Muscle of back (tissue), 13 donors: ENCODE measurements at places on chromosomes 6 and 20. TPM values are rescaled to one million over a fixed set of nuclear protein-coding genes. Genes with fewer than 3 reads are reported as not detected.

Gene ACTL10
- polyA plus RNA-seq, result 0.12 TPM

Gene LINC00237
- not detected for polyA plus RNA-seq

Gene BEND6
- polyA plus RNA-seq, result 0.51 TPM

Gene SPAG4
- 2.8 TPM for polyA plus RNA-seq

Gene NKX2-2
- polyA plus RNA-seq, result 0.19 TPM

Gene WFDC12
- not detected for polyA plus RNA-seq

Gene GPLD1
- polyA plus RNA-seq, result 1.1 TPM

Gene PRSS16
- 0.75 TPM for polyA plus RNA-seq

Gene SOX18
- 11.1 TPM for polyA plus RNA-seq

Gene SLC17A1
- not detected for polyA plus RNA-seq

Gene HTR1E
- polyA plus RNA-seq, result not detected

Gene RAET1L
- polyA plus RNA-seq, result 0.15 TPM

Gene TBX18
- polyA plus RNA-seq, result 20.2 TPM

Gene OR2B3
- not detected for polyA plus RNA-seq

Gene FBXL4
- 9.5 TPM for polyA plus RNA-seq

Gene TNFRSF6B
- polyA plus RNA-seq, result 1.3 TPM

Gene CRIP3
- 0.59 TPM for polyA plus RNA-seq

Gene HLA-DPA1
- 14.0 TPM for polyA plus RNA-seq

Gene POU5F1
- 0.41 TPM for polyA plus RNA-seq

Gene PPP1R16B
- polyA plus RNA-seq, result 6.7 TPM

Gene COL10A1
- polyA plus RNA-seq, result 0.24 TPM

Gene PNLDC1
- 0.21 TPM for polyA plus RNA-seq

Gene KCNQ5
- 1.0 TPM for polyA plus RNA-seq

Gene XKR7
- 0.14 TPM for polyA plus RNA-seq

Gene DOK5
- polyA plus RNA-seq, result 32.4 TPM

Gene GPX5
- not detected for polyA plus RNA-seq

Gene ZNF341
- 2.2 TPM for polyA plus RNA-seq
